ENCODE measurements at places on chromosomes 7 and 10. TPM values are rescaled to one million over a fixed set of nuclear protein-coding genes. Genes with fewer than 3 reads are reported as not detected.

DNA sequence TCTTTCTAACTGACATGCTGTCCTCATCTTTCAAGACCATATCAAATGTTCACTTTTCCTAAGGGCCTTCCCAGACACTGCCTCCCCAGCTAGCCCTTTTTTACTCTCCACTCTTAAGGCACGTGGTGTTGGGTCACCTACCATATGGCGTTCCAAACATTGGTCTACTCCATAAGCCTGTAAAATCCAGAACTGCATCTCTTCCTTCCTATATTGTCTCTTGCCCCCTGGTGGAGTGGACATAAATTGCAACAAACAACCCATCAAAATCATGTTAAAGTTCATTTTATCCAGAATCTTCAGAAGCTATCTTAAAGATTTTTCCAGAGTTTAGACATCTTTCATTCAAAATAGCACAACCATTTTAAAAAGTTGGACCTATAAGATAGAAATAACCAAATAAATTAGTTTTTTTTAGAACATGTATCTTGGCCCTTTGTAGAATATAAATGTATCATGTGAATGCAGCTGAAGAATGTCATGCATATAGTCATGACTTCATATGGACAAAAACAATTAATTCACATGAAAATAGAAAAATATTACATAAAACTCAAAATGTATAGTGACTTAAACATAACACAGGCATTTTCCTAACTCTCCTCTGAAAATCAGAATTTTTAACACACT, 180.6 kb upstream of the CHRM2 start:
- no peaks in the 10 kb centered on the region for H3K4me1 ChIP-seq
- no peak overlapping the region for H3K4me3 ChIP-seq
- H3K27ac ChIP-seq = no peak overlapping the region
- no peak for DNase-seq
- no peaks in the 10 kb centered on the region for H3K27me3 ChIP-seq

DNA sequence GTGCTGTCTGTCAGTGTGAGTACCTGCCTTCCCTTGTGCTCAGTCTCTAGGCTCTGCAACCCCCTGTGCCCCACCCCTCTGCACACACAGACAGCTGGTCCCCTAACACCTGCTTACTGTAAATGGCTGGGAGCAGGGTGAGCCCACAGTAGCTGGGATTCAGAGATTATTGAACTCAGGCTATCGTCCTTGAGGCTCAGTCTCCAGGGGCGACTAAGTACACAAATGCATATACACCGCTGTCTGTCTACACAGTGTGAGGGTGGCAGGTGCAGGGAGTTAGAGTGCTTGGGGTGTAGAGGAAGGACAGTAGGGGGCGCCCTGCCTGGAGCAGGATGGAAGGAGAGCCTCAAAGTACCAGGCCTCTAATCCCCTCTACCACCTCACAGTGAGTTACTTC, 12.9 kb downstream of the UPP1 start:
- DNase-seq = no peak
- no peak overlapping the region for H3K27ac ChIP-seq
- H3K36me3 ChIP-seq = no peaks in the 10 kb centered on the region
- H3K4me1 ChIP-seq = no peaks in the 10 kb centered on the region
- H3K27me3 ChIP-seq = no peaks in the 10 kb centered on the region

GRCh38 chr10:122263971-122264370, 7.1 kb upstream of the BTBD16 start:
- H3K27me3 ChIP-seq = no peaks in the 10 kb centered on the region
- no peak for DNase-seq
- no peak overlapping the region for H3K4me3 ChIP-seq
- no peaks in the 10 kb centered on the region for H3K36me3 ChIP-seq
- H3K4me1 ChIP-seq = no peaks in the 10 kb centered on the region

GRCh38 chr7:49527182-49527581, 246.3 kb upstream of the VWC2 start:
- no peak for DNase-seq
- no peaks in the 10 kb centered on the region for H3K36me3 ChIP-seq
- H3K4me3 ChIP-seq = no peak overlapping the region
- H3K27me3 ChIP-seq = no peaks in the 10 kb centered on the region
- H3K27ac ChIP-seq = no peak overlapping the region

PLCE1 gene
- 11.8 TPM for total RNA-seq

- no peaks in the 10 kb centered on the region for H3K36me3 ChIP-seq
- no peak overlapping the region for H3K4me3 ChIP-seq
- H3K27me3 ChIP-seq = no peaks in the 10 kb centered on the region
- H3K4me1 ChIP-seq = no peaks in the 10 kb centered on the region
Measured at GRCh38 chr7:70634071-70634470, 497.9 kb upstream of the GALNT17 start.

OR2A42 gene
- not detected for total RNA-seq

MMD2 gene
- total RNA-seq = not detected

FAM221A gene
- 6.4 TPM for total RNA-seq

CTNNA3 gene
- 1.5 TPM for total RNA-seq

GRCh38 chr10:77925795-77926565, 575 bp downstream of the DLG5 start:
- peak overlapping the region; percentile 85 for H3K4me3 ChIP-seq
- DNase-seq = peak; percentile 59
- no peaks in the 10 kb centered on the region for H3K36me3 ChIP-seq
- no peaks in the 10 kb centered on the region for H3K27me3 ChIP-seq
- H3K27ac ChIP-seq = peak overlapping the region; percentile 85

DNA sequence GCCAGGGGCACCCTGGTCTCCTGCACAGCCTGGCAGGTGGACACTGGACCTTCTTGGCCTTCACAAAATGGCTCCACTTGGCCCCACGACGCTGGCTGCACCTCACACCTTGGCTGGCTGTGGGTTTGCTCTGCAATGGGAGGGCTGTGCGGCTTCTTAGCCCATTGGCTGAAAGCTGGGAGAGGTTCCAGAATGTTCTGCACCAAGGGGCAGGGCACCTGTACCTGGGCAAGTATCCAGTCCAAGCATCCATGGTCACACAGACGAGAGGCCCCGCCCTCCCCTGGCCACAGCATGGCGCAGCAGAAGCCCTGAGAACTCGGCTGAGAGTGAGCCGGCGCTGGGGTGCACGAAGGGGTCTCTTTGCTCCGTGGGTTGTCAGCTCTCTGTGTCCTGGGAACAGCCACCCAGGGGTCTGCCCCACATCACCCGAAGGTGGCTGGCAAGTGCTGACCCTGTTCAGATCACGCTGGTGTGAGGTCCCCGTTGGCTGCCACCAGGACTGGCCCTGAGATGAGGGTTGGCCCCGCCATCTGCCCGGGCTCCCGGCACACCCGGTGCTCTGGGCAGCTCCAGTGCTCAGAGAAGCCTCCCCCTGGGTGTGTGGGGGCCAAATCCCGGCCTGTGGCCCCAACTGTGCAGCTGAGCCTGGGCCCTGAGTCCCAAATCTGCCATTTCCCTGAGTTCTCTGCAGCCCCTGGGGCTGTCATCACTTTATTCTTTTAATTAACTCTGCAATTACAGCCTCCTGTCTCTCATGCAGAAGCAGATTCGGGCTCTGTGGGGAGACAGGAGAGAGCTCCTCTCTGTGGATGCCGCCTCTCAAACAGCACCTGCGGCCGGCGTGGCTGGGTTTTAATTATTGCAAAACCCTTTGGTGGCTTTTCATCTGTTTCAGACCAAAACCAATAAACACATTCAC, 19.4 kb upstream of the ADGRA1 start:
- H3K4me3 ChIP-seq = no peak overlapping the region
- H3K27ac ChIP-seq = no peak overlapping the region
- H3K27me3 ChIP-seq = no peaks in the 10 kb centered on the region
- DNase-seq = no peak
- H3K36me3 ChIP-seq = no peaks in the 10 kb centered on the region

GRCh38 chr10:70648427-70648826, 23.9 kb upstream of the ADAMTS14 start:
- no peak overlapping the region for H3K27ac ChIP-seq
- no peaks in the 10 kb centered on the region for H3K36me3 ChIP-seq
- no peaks in the 10 kb centered on the region for H3K4me1 ChIP-seq
- no peaks in the 10 kb centered on the region for H3K27me3 ChIP-seq
- DNase-seq = no peak

COPS6 gene
- total RNA-seq = 41.1 TPM

CPVL gene
- 18.6 TPM for total RNA-seq

CCDC3 gene
- total RNA-seq = 37.4 TPM

DNA sequence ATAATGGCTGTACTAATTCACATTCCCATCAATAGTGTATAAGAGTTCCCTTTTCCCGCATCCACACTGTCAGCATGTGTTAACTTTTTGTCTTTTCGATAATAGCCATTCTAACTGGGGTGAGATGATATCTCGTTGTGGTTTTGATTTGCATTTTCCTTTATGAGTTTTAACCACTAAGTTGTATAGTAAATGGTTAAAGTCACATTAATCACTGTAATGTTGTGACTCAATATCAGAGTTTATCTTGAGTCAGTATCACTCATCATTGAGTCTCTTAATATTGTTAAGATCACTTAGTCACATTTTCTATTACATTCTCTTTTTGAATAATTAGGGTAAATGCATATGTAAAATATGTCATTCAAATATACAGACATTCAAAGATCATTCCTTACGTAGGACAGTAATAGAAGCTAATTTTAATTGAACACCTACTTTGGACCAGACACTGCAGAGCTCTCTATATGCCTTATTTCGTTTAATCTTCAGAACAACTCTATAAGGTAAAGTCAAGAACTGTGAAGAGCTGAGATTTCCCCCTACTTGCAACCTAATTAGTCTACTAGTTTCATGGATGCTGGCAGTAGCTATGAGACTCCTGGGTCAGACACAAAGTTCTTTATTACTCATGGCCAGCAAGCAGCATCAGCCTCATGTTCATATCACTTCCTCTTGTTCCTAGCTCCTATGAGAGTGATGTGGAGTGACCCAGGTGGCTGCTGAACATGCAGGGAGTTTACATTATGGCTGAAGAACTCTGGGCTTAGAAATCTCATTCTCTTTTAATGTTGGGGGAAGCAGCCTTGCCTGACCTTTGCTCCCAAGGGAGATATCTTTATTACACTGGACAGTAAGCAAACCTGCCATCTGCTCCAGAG, 30.5 kb downstream of the CREB5 start:
- no peaks in the 10 kb centered on the region for H3K27me3 ChIP-seq
- H3K4me3 ChIP-seq = no peak overlapping the region
- H3K36me3 ChIP-seq = no peaks in the 10 kb centered on the region
- no peak overlapping the region for H3K27ac ChIP-seq
- no peak for DNase-seq

DNA sequence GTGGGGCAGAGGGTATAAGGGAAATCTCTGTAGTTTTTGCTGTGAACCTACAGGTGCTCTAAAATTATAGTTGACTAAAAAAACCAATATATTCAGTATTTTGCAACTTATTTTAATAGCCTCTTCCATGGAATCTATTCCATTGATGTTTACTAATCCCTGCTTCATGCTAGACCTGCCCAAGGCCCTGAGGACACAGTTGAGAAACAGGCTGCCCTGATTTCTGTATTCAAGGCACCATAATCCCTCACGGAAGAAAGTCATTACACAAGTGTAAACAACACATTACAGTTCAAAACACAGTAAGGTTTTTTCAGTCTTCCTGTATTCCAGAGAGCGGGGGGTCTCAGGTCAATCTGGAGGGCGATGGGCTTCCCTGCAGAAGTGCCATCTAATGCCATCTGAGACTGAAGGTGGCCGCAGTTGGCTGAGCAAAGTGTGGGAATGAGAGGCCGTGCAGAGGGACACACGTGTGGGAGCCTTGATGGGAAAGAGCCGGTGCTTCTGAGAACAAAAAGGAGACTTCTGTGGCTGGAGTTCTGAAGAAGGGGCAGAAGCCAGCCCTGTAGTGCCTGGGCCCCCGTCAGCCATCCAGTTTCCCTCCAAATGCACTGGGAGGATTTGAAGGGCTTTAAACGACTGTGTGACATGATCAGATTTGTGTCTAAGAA, 146.9 kb downstream of the PTPN20 start:
- H3K36me3 ChIP-seq = no peaks in the 10 kb centered on the region
- no peaks in the 10 kb centered on the region for H3K27me3 ChIP-seq
- H3K27ac ChIP-seq = no peak overlapping the region
- no peak overlapping the region for H3K4me3 ChIP-seq
- DNase-seq = no peak

DNA sequence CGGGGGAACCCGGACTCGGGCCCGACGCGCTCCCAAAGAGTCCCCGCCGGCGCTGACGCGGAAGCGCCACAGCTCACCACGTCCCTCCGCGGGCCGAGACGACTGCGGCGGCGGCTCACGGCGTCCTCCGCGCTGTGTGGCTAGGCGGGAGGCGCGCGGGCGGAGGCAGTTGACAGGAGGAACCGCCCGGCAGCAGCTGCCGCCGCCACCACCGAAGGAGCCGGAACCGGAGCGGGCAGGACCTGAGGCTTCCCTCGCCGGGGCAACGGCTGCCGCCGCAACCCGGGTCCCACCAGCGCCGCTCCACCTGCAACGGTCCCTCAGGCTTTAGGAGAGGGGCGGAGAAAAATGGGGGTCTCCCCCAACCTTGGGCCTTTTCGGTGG, 334 bp downstream of the ZNF800 start:
- H3K27ac ChIP-seq = peak overlapping the region; percentile 94
- peak overlapping the region; percentile 67 for H3K4me3 ChIP-seq
- H3K27me3 ChIP-seq = no peaks in the 10 kb centered on the region
- H3K4me1 ChIP-seq = no peaks in the 10 kb centered on the region
- no peaks in the 10 kb centered on the region for H3K36me3 ChIP-seq
- DNase-seq = peak; percentile 28

DNA sequence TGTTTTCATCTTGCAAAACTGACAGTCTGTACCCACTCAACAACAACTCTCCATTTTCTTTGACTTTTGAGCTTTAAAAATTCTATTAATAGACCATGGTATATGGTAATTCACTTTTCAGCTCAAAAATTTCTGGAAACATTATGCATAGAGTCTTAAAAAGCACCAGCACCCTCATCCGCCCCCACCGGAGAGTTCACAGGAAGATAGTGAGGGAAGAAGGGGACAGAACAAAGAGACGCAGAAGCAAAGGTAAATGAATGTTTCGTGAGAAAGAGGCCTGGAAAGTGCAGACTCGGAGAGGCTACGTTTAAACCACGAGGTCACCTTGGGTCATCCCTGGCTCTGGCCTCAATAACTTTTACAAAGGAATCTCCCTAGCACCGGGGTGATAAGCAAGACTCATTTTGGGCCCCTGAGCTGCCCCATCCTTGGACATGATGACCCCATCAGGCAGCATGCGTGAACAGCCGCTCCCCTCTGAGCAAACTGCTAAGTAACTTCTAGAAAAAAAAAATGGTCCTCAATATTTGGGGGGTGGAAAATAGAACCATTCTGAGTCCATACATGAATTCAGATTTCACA, 96.3 kb downstream of the CPXM2 start:
- H3K27ac ChIP-seq = no peak overlapping the region
- H3K4me1 ChIP-seq = no peaks in the 10 kb centered on the region
- no peak overlapping the region for H3K4me3 ChIP-seq

GRCh38 chr10:6667679-6668270, 87.7 kb upstream of the PRKCQ start:
- H3K4me1 ChIP-seq = no peaks in the 10 kb centered on the region
- no peak overlapping the region for H3K27ac ChIP-seq
- H3K4me3 ChIP-seq = no peak overlapping the region
- no peaks in the 10 kb centered on the region for H3K27me3 ChIP-seq
- DNase-seq = no peak

DNA sequence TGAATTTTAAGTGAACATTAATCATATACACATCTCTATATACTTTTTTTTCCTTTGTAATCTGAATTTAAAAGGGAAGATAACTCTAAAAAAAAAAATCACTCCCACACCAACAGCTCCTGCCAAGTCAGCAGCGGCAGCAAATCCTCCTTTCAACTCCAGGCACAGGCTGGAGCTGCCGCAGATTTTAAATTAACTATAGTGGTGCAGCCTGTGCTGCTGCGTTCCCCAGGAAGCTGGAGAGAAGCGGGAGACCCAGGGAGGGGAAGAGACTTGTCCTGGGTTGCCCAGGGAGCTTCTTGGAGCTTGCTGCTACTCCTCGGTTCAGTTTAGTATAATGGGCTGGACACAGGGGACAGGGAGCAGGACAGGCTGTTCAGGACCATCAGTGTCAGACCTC, 32.6 kb upstream of the HSPB1 start:
- peaks cover 3% of the 10 kb centered on the region for H3K27me3 ChIP-seq
- H3K4me1 ChIP-seq = peaks cover 10% of the 10 kb centered on the region
- DNase-seq = no peak
- no peak overlapping the region for H3K27ac ChIP-seq
- H3K4me3 ChIP-seq = no peak overlapping the region

Measured in uterus (tissue), 4 donors.